ENCODE measurements at places on chromosomes 12 and 14.
A peak's percentile ranks its signal among the peaks of the same experiment; 100 is the strongest.

- DNase-seq = no peak
Observed at GRCh38 chr14:49494836-49495235, 91.3 kb downstream of the RPS29 start.

- DNase-seq = no peak
Observed at GRCh38 chr14:65738339-65738738, 325.8 kb downstream of the FUT8 start.

- peak; percentile 88 for DNase-seq
Observed at GRCh38 chr14:32075672-32076277, 1.3 kb upstream of the ARHGAP5 start.

- DNase-seq = peak; percentile 80
Observed at GRCh38 chr14:23147676-23148075, 28.6 kb upstream of the CEBPE start.

DNA sequence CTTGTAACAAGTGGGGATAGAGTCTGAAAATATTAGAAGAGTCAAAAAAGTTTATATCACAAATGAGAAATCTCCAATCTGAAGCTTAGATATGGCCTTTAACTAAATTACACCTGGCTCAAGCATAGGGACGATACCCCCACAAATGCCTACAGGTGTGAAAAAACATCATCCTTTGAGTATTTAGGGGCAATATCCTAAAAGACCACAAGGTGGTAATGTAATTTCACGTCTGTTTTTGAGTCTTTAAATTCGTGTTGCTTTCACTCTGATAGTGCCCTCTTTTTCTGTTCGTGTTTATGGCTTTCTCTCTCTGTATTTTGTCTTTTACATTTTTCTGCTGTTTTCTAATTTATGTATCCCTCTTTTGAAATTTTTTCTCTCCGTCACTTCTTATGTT is 84.3 kb downstream of the ETNK1 start:
- DNase-seq = no peak

GRCh38 chr12:45522227-45522626 is 207.3 kb upstream of the ARID2 start:
- no peak for DNase-seq

- DNase-seq = no peak
Observed at GRCh38 chr12:6093764-6094163, 30.7 kb downstream of the VWF start.

DNA sequence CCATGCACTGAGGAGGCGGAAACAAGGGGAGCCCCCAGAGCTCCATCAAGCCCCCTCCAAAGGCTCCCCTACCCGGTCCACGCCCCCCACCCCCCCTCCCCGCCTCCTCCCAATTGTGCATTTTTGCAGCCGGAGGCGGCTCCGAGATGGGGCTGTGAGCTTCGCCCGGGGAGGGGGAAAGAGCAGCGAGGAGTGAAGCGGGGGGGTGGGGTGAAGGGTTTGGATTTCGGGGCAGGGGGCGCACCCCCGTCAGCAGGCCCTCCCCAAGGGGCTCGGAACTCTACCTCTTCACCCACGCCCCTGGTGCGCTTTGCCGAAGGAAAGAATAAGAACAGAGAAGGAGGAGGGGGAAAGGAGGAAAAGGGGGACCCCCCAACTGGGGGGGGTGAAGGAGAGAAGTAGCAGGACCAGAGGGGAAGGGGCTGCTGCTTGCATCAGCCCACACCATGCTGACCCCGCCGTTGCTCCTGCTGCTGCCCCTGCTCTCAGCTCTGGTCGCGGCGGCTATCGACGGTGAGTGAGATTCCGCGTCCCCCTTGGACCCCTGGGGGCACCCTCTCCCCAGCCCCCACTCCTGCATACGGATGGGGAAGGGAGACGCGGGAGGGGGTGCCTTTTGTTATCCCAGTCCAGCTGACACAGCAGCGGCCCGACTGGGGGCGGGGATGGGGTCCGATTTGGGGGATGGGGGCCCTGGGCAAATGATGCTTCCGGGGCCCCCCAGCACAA is 400 bp downstream of the LRP1 start:
- no peak for DNase-seq

- DNase-seq = no peak
Observed at GRCh38 chr14:86521843-86522242, 991.9 kb downstream of the FLRT2 start.

DNA sequence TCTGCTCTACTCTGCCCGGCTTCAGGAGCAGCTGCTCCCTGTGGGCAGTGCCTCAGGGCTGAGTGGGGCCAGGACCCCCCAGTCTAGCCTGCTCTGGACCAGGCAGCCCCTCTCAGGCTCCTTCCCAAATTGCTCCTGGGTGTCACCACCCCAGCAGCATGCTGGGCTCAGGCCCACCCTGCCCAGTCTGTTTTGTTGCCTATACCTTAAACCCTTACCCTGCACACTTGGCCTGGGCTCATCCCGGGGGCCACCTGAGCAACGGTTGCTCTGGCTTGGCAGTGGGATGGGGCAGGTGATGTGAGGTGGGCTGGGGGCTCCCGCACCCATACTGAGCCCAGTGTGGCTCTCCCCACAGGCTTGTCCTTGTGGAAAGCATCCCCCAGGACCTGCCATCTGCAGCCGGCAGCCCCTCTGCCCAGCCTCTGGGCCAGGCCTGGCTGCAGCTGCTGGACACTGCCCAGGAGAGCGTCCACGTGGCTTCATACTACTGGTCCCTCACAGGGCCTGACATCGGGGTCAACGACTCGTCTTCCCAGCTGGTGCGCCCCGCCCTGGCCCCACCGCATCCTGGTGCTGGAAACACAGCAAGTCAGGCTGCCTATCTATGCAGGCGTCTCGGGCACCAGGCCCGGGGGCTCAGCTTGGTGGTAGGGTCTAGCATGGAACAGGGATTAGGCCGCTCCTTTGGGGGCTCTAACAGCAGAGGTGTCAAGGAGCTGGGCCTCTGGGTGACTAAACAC is 3.9 kb downstream of the PLD4 start:
- no peak for DNase-seq

DNA sequence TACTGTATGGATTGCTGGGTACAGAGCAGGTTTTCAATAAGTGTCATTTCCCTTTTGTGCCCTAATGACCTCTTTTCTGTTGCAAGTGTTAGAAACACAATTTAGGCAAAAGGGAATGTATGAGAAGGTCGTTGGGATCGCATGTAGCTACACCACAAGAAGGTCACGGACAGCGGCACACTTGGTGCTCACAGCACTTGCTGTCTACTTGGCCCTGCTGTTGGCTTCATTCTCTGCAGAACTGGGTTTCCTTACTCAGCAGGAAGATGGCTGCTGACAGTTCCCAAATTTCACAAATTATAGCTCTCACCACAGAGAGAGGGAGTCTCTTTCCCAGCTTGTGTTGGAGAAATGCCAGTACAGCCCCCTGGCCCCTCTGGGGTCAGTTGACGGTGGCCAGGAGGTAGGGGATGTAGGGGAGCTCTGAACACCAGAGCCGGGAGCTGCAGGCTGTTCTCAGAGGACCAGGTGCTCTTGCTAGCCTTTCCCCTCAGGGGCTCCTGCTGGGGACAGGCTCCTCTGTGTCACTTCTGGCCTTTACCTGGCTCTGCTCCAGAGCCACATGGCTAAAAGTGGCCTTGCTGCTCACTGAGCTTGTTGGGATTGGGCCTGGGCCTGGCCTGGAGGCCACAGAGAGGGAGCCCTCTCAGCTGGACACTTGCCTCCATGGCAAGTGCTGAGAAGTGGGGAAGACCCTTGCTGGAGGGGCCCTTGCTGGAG is 50.9 kb upstream of the BCL7A start:
- DNase-seq = no peak

GRCh38 chr12:99521664-99522063 is 125.9 kb upstream of the GARIN6 start:
- no peak for DNase-seq

DNA sequence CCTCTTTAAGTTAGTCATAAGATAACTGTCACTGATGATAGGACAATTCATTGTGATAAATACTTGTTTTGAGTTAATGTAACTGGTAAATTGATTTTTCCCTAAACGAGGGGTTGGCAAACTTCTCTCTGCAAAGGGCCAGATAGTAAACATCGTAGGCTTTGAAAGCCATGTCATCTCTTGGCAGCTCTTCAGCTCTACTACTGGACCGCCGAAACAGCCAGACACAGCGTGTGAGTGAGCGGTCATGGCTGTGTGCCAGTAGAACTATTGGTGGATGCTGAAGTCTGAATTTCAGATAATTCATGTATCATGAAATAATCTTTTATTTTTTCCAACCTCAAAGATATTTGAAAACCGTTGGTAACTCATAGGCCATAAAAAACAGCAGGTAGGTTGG is 9.9 kb downstream of the PIWIL1 start:
- DNase-seq = peak; percentile 37

GRCh38 chr12:31618228-31619025 is 27.5 kb upstream of the DENND5B start:
- DNase-seq = no peak

GRCh38 chr14:80973931-80974641 is 18.7 kb downstream of the TSHR start:
- no peak for DNase-seq

DNA sequence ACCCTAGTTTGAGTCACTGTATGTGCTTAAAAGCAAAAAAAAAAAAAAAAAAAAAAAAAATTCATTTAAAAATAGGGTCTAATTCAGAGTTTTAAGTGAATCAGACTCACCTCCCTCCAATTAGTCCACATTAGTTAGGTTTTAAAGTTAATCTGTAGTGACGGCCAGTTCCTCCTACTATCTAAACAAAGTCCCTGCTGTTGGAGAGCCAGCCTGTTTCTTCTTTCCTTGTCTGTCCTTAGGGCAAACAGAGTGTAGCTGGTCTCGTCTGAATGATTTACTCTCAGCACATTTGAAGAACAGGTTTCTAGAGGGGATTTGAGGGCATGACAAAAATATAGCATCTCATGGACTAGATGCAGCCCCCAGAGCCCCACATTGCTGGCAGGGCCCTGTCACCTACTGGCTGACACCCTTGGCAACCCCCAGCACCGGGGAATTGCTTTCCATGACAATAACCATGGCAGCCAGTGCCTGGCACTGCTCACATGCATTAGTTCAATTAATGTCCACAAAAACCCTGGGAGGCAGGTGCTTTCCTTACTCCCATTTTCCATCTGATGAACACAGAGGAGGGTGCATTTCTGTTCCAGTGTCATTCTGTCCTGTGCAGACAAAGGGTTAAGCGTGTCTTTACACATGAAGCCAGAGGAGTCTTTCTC is 138.3 kb downstream of the PLXNC1 start:
- no peak for DNase-seq

Measured in NCI-H2029 treated with DMSO at 0.1 percent for 48 hours (cell line).